ENCODE measurements at places on chromosomes 12 and 14.
A peak's percentile ranks its signal among the peaks of the same experiment; 100 is the strongest.

DNA sequence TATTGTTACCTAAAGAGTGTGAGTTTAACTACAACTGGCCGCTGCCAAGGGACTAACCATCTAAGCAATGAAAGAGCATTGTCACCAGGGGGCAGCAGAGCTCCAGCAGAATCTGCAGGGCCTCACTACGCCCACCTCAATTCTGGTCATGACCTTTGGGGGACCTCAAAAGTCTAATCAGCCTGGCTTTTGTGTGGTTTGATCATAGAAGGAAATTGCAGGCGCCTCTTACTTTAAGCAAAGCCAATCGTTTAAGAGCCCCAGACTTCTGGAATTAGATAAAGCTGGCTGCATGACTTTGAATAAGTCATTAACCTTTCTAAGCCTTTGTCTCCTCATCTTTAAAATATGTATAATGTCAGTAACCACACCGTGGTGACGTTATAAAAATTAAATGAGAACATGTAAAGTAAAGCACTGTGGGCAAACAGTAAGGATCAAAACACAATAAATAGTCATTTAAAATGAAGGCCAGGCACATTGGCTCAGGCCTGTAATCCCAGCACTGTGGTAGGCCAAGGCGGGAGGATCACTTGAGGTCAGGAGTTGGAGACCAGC is 58.6 kb downstream of the TBX3 start:
- peak; percentile 62 for DNase-seq

DNA sequence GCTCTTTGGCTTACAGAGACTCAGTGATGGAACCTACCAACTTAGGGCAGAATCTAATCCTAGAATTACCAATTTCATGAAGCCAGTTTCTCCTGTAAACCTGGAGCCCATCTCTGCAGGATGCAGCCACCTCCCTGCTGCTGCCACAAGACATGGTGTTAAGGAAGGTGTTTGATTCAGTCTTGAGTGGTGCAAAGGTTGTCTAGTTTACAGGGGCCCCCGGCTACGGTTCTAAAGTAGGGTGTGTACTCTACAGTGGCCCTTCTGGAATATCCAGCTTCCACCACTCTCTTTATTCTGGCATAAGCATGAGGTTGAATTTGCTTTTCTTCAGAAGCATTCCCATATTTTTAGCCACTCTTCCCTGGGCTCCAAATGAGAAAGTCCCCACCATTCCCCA is 154.1 kb upstream of the GRIP1 start:
- DNase-seq: no peak

DNA sequence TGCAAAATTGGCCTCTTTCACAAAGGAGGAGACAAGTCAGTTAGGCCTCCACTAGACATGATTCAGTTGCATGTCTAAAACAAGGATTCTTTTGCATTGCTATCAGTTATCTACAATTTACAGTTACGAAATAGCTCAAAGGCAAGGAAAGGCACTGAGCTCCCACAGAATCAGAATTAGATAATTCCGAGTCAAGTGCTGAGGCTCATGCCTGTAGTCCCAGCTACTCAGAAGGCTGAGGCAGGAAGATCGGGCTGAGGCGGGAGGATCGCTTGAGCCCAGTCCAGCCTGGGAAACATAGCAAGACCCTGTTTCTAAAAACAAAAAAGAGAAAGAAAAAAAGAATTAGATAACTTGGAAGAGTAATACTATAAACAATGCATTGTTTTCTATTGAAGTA is 12.3 kb upstream of the RTRAF start:
- DNase-seq: no peak

GRCh38 chr14:97266653-97267052 is 469.5 kb downstream of the VRK1 start:
- no peak for DNase-seq

- no peak for DNase-seq
These were observed 16.2 kb upstream of the IGF1 start for GRCh38 chr12:102496591-102496990.

DNA sequence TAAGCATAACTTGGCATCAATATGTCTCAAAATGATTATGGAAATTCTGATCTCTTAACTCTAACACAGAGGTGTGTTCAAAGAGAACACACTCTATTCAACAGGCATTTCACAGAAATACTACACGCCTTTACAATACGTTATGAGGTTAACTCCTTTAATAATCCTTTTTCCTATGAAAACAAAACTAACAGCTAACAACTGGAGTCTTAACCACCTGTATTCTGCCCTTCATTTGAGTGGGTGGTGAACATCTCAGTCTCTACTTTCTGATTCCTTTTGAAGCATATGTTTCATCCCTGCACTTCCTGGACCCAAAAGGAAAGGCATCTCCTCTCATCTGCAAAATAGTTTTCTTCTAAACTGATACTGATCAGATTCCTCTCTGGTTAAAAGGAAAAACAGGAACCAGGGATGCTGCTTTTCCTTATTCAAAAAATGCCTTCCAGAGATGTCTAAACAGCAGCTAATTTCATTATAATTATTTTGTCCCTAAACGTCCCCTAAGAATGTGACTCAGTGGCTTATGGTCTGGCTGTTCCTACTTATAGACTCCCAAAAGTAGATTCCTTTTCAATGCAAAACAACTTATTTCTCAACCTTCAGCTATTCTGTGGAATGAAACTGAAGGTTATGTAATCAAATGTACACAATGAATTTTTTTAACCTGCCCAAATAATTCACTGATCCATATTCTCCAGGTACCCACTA is 24.1 kb downstream of the ITPR2 start:
- no peak for DNase-seq

DNA sequence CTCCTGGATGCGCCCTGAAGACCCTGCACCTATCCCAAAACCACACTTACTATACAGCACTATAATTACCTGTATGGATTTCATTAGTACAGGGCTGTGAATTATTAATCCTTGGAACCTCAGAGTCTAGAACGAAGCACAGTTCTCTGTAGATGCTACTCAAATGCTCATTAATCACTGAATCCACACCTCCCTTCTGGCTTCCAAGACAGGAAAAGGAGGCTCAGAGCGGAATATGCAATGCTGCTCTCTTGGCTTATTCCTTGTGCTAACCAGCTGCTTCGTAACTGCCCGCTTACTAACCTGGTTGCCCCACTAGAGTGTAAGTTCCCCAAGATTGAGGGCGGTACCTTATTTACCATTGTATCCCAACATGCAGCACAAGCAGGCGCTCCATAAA is 39.1 kb upstream of the NUDT4 start:
- no peak for DNase-seq

DNA sequence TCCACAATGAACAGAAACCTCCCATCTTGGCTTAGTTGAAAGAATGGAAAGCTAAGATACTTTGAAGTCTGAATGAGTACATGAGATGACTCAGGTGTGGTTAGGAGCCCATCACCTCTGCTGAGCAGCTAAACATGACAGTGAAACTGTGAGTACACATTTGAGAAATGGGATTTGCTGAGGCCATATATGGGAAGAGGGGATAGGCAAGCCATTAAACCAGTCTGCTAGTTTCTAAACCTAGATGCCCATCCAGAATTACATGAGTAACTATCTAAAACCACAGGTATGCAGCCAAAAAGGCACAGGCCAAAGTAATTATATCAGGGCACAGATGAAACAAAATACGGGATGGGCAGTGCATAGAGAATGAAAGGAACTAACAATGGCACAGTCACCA is 41.2 kb downstream of the NKX2-1 start:
- no peak for DNase-seq

DNA sequence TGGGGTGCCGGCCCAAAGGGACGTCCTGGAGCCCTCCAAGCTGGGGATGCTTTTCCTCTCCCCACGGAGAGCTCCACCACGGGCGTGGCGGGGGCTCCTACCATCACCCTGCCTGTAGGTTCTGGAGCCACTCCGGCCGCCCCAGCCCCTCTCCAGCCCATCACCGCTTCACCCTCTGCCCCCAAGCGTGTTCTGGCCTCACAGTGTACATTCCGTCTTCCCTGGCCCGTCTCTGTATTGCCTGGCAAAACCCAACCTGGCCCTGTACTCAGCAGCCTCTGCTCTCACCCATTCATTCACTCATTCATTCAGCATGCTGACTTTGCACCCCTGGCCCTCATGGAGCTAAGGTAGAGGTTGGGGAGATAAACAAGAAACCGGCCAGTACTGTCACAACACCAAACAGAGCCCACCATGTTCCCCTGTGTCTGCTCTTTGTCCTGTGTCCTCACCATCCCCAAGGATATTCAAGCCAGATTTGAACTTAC is 20.3 kb downstream of the SLC25A29 start:
- no peak for DNase-seq

- DNase-seq: no peak
These were observed 350.9 kb downstream of the C12orf75 start for GRCh38 chr12:105681341-105681740.

DNA sequence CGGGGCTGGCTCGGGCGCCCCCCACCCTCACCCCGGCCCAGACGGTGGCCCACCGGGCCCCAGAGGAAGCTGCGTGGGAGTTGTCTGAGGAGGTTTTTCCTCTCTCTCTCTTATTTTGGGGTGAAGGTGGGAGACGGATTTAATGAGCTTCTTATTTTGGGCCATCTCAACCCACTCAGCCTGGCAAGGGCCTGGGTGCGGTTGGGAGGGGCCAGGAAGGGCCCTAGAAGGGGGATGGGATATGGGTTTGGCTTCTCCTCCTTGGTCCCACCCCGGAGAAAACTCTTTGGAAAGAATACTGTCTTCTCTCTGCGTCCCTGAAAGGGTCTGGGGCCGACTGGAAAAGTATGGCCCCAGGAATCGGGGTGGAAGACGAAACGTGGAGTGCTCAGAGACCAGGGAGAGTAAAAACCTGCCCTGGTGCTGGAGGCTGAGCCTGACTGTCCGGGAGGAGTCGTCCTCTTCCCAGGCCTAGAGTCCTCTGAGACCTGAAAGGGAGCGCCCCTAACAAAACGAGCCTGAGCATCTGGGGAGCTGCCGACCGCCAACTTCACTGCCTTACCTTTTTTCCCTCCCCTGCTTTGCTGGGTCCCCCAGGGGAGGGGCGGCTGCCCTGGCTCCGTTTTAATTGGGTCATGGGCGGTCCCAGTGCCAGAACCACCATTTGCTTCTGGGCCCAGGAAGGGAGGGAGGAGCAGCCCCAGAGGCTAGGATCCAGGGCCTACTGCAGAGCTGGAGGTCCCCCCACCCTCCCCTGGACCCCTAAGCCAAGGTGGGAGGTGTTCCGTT is 1.6 kb downstream of the MMP14 start:
- DNase-seq: peak; percentile 84

- peak; percentile 65 for DNase-seq
These were observed 4.4 kb downstream of the TXNRD1 start for GRCh38 chr12:104219908-104220404.

DNA sequence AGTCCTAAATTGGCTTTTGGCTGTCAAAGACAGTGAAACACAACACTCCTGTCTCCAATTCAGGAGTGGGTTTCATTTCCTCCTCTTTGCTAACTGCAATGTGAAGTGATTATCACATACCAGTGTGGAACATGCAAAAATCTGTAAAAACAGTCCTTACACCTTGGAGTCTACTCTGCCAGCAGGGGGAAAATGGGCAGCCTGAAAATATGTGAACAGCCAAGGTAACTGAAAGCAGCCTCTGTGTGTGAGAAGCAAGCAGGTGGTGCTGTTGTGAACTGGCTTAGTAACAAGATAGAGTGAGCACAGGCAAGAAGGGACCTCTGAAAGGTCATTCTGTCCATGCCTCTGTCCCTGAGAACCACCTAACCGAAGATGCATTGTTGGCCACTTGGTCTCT is 6.0 kb downstream of the PRMT8 start:
- no peak for DNase-seq

- DNase-seq: no peak
These were observed 827.2 kb downstream of the FLRT2 start for GRCh38 chr14:86357119-86357518.

DNA sequence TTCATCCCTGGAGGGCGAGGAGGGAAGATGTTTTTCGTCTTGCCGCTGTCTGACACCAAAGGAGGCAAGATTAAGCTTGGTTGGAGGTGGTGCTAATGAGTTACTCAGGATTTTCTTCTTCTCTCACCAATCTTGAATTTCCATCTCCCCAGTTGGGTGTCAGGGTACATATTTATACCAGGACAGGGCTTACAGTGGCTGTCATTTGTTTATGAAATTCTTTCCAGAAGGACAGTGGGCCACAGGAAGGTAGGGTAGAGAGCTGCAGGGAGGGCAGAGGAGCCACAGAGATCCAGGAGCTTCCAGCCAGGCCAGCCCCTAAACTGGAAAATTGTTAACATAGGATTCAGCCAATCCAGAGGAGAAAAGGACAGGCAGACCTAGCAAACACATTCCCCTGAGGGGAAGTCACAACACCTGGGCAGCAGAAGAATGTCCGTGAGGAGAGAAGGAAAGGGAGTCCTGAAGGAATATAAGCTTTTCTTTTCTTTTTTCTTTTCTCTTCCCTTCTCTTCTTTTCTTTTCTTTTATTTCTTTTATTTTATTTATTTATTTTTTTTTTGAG is 40.5 kb downstream of the IRF2BPL start:
- no peak for DNase-seq

DNA sequence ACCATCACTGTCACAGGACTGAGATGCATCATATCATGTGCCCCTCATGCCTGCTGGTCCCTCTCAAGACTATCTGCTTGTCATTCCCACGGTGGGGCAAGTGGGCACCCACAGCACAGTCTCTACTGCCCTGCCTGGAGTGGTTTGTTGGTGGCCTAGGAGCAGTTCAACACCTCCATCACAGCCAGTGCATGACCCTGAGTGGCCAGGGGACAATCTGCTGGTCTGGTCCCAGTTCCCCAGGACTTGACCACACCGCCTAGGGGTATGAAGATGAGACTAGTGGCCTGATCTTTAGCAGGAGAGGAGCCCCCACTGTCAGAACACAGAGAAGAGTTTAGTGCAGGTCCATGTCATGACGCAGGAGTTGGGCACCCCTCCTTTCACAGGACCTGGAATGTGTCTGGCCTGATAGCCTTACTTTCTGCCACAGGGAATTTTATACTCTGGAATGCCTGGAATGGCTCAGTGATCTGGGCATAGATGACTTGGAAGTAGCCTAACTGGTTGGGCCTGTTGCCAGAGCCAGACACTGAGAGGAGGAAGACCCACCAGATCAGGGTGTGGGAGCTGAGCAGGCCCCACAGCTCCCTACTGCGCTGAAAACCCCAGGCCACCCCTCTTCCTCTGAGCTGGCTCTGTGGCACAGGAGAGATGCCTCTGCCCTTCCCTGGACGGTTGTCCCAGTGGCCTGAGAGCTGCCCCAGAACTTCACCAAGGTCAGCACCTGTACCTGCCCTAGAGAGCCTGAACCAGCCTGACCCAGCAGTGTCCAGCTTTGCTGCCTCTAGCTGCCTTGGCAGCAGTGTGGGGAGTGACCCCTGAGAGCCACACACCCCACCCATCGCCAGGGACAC is 83.3 kb downstream of the PUS7L start:
- no peak for DNase-seq

- peak; percentile 43 for DNase-seq
These were observed 392 bp downstream of the SLC15A4 start for GRCh38 chr12:128823216-128823915.

- DNase-seq: no peak
These were observed 10.2 kb downstream of the ARHGAP5 start for GRCh38 chr14:32087173-32087861.

- DNase-seq: no peak
These were observed 17.6 kb upstream of the PLEKHH1 start for GRCh38 chr14:67515386-67516079.

DNA sequence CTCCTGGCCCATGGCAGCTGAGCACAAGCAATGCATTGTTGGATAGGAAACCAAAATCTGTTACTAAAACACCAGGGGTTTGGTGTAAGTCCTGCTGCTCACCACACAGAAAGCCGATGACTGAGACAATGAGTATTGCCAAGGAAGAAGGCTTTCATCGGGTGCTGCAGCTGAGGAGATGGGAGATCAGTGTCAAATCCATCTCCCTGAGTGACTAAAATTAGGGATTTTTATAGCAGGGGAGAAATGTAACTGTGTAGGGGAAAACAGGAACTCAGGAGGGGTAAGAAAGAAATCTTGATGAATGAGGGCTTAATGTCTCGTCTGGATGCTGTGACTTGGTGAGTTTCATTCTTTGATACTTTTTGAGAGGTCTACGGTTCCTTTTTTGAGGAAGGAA is 97.9 kb downstream of the KCNMB4 start:
- DNase-seq: no peak

Data from ureter (tissue), 1 donor.